Astrocyte of the hippocampus (primary cell): ENCODE measurements at places on chromosomes 6 and 20.
A peak's percentile ranks its signal among the peaks of the same experiment; 100 is the strongest.

GRCh38 chr6:6885521-6886170 lies 222.1 kb upstream of the RREB1 start:
- no peak for DNase-seq

DNA sequence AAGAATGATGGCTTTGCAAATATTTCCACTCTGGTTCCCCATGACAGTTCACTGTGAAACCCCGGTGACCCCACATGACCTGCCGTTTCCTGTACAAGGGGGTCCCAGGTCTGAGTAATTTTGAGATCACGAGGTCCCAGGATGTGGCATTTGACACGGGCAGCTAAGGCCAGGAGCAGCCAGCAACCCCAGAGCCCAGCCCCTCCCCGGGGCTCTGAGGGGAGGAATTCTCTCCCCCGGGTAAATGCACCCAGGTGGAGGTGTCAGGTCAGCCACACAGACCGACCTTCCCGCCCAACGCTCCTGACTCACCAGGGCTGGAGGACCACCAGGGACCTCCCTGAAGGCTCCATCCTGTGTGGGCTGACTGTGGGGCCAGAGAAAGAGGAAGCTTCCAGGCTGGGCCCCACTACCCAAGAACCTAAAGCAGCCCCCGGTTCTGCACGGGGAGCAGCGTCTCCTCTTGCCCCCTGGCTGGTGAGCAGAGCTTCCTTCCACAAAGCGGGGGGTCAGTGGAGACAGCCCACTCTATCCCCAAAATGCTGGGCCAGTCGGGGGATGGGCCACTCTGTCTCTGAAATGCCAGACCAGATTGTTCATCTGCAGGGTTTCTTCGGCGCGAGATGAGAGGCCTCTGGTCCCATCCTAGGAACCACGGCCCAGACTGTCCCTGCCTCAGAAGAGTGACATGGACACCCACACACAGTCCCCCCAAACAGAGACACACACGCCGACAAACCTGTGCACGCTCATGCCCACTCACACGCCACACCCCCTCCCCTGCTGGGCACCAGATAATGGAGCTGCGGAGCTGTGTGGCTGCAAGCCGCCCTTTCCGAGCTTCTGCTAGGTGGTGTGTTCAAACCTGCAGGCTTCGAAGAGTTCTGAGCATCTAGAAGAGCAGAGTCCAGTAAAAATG lies 23.4 kb upstream of the SLCO4A1 start:
- DNase-seq, result no peak

DNA sequence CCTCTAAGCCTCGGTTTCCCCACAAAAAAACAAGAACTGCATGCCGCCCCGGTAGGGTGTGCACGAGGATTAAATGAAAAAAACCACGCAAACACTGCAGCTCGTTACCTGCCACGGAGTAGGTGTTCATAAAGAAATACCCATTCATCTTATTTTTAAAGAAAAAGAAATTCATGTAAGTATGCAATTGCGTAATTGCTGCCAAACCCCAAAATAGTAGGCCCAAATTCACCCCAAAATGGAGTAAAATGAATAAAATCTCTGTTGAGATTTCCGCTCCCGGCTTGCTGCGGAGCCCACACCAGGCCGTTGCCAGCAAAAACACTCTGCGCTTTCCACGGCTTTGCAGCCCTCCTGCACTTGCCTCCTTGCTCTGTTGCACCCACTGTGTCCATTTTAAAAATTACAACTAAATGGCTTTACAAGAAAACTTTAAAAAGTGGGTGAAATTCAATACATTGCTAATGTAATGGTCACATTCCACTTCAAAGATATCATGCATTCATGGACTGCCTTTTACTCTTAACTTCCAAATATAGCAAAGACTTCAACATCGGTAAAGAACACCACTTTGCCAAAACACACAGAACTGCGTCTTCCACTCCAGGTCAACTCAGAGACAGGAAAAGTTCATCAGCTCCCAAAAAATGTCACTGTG lies 125.0 kb downstream of the ZMYND8 start:
- peak; percentile 72 for DNase-seq

DNA sequence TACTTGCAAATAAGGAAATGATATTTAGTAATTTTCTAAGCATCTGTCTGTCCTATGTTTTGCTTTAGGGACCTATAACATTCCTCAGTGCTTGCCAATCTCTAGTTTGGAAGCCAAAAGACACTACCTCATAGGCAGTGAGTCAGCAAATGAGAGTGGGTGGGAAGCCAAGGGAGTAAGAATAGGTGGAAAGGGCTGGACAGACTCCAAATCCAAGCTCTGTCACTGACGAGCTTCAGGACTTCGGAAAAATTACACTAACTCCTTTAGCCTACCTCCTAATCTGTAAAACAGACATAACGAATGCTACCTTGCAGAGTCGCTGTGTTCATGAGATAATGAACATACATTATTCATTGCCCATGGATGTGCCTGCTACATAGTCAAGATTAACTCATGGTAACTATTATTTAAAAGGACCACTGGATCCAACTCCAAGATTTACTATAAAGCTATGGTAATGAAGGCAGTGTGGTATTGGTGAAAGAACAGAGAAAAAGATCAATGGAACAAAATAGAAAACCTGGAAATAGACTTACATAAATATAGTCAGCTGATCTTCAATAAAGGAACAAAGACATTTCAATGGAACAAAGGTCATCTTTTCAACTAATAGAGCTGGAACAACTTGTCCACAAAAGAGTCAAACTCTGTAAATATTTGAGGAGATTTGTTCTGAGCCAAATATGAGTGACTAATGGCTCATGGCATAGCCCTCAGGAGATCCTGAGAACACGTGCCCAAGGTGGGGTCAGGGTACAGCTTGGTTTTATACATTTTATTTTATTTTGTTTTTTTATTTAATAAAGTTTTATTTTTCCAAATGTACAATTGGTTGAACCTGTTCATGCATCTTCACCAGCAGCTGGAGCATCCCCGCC lies 64.1 kb downstream of the FAM50B start:
- peak; percentile 97 for DNase-seq

DNA sequence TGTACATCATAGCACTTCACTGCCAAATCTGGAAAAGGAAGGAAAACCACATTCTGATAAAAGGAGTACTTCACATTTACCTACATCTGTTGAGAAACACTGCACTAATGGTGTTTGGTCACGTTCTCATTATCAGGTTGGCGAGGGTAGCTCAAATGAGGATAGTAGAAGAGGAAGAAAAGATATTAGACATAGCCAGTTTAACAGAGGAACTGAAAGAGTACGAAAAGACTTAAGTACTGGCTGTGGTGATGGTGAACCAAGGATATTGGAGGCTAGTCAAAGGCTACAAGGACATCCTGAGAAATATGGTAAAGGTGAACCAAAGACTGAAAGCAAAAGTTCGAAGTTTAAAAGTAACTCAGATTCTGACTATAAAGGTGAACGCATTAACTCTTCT lies 32.0 kb upstream of the GJA10 start:
- no peak for DNase-seq

DNA sequence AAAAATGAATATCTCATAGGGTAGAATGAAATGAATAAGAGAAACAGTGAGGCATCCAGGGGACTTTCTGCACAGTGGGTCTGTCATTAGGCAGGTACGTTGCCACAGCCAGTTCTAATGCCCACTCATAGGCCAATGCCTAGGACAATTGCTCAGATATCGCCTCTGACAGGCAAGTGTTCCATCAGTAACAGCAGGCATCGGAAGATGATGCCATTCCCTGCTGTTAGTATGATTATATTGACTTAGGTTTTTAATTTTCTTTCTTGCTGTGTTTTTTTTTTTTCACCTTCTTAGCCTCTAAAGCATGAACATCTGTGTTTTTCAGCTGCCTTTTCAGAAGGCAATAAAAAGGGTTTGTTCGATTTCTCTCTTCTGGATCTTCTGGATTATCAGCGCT lies 90.7 kb downstream of the PRL start:
- DNase-seq, result no peak

GRCh38 chr6:31559606-31559957 lies 12.2 kb downstream of the NFKBIL1 start:
- no peak for DNase-seq

GRCh38 chr6:142892254-142893021 lies 52.5 kb downstream of the HIVEP2 start:
- no peak for DNase-seq

GRCh38 chr6:63802606-63803206 lies 167.1 kb downstream of the PHF3 start:
- peak; percentile 33 for DNase-seq

GRCh38 chr20:12395353-12395752 lies 477.7 kb downstream of the BTBD3 start:
- DNase-seq, result peak; percentile 11

DNA sequence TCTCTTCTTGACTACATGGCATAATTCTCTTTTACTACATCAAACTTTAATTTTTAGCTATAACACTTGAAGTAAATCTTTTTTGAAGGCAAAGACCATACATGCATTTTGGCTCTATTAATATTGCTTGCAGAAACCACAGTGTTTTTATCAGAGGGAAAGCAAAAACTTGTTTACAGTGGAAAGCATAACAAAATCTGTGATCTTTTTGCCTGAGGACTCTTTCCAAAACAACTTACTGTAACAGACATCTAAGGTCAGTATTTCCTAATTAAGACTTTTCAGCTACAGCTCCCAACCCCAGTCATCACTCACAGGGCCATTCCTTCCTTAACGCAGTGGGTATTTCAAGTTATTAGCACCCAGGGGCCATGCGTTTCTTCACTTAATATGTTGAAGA lies 274.7 kb downstream of the CDKAL1 start:
- no peak for DNase-seq

DNA sequence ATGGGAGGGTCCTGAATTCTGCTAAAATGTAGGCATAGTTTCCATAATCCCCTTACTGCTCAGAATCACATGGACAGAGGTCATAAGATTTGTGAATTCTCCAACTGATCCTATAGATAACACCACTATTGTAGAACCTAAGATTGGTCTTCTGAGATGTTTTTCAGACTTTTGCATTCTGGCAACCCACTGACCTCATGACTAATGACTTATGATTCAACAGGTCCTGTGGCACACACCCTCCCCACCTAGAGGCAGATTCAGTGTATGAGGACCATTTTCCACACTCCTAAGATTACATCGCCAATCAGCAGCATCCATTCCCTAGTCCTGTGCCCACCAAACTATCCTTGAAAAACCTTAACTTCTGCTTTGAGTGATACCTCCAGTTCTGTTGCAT lies 207.2 kb downstream of the BTBD9 start:
- no peak for DNase-seq

- DNase-seq, result no peak
Observed at GRCh38 chr6:127276331-127276730, 9.7 kb downstream of the RNF146 start.

- DNase-seq, result peak; percentile 69
Observed at GRCh38 chr6:18323935-18324705, 59.8 kb upstream of the DEK start.

DNA sequence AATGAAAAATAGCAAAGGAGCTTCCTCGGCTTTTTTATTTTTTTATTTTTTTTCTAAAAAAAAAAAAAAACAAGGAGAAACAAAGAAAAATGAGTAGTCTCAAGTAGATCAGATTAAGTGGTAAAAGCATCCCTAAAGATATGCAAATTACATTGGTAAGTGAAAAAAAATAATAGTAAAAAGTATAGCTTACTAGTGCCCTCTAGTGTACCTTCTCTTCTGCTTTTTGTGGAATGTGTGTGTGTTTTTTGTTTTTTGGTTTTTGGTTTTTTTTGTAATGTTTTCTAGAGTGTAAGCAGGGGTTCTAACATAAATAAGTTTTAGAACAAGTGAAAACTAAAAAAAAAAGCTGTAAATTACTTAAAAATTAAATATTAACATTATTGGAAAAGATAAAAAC lies 1062.0 kb downstream of the HACE1 start:
- peak; percentile 7 for DNase-seq

GRCh38 chr6:34603707-34604106 lies 47.6 kb upstream of the SPDEF start:
- no peak for DNase-seq

DNA sequence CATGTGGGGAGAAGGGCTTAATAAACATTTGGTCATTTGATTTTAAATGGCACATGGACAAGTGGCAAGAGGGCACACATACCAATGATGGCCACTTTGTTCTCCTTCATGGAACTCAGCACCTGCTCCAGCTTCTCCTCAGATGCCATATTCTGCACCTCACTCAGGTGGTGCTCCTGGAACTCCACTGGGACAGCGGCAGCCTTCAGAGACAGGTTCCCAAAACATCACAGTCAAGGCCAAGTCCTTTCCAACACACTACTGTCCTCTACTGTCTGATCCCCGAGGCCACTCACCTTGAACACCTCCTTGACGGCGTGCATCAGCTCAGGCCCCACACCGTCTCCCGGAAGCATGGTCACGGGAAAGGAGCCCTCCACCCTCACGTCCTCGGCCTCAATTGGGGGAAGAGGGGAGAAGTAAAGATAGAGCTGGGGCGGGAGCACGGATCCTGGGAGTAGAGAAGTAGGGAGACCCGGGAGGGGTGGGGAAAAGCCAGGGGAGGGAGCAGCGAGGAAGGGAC lies 591 bp downstream of the IDH3B start:
- DNase-seq, result no peak

- DNase-seq, result no peak
Observed at GRCh38 chr6:109507490-109508072, 24.6 kb upstream of the ZBTB24 start.

DNA sequence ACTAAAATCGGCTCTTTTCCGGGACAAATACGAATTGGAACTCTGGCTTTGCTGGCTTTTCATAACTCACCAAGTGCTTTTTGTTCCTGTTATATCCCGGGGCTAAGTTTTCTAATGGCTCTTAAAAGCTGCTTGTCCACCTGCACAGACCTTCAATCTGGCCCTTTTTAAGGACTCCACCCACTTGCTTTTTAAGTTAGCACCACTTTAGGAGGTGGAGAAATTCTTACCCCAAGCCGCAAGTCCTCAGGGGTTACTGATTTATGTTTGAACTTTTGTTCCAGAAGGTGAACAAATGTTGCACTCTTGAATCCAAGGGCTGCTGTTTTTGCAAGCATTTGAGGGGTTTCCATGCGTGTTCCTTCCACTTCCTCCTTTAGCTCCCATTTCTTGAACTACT lies 37.8 kb downstream of the FAM184A start:
- no peak for DNase-seq

DNA sequence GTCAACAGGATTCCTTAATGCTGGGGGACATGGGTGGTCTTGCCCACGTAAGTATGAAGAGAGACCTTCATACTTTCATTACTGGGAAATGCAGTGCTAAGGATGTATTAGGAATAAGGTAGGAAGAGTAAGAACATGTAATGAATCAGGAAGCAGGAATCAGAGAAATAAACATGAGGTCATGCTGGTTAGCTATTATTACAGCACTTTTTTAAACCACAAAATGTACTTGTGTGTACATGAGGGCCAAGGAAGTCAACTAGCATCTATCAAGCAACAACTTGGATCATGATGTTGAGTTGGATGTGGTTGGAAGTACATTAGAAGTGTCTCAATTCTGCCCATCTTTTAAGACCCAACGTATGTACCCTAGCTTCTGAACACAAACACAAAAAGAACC lies 63.5 kb upstream of the E2F3 start:
- DNase-seq, result peak; percentile 8

- no peak for DNase-seq
Observed at GRCh38 chr6:131122516-131122915, 12.8 kb upstream of the AKAP7 start.

- no peak for DNase-seq
Observed at GRCh38 chr6:21603082-21603952, 9.8 kb downstream of the SOX4 start.
